ENCODE measurements at places on chromosomes 5 and 9. TPM values are rescaled to one million over a fixed set of nuclear protein-coding genes. Genes with fewer than 3 reads are reported as not detected.

NRARP gene
- total RNA-seq = 171 TPM

DNA sequence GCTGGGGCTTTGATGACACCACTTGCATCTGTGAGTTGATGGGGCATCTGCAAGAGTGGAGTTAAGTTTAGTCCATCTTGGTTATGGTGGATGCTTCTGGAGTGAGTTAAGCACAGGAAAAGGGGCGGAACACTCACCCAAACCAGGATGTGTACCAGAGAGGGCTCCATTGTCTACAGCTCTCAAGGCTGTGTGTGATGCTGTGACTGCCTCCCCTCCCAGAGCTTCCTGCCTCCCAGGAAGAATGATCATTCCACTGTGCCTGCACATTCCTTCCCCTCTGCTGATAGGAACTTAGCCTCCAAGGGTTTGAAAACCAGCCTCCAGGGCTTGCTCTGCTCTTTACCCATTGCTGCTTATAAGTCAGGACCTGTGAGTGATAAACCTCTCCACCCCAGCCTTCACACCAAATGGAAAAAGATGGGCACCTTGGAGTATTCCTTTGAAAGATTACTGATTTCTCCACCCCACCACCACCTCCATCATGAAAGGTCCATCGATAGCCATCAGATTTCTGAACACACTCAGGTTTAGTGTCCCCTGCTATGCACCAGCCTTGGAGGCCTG, 160.1 kb upstream of the SPRY4 start:
- no peak for DNase-seq

GRCh38 chr5:105982526-105982925, 1688.2 kb downstream of the EFNA5 start:
- no peak for DNase-seq

GRCh38 chr9:135898634-135899407, 8.5 kb downstream of the CAMSAP1 start:
- no peak for DNase-seq

GRCh38 chr9:76086539-76086938, 196.1 kb downstream of the PCSK5 start:
- DNase-seq = no peak

DNA sequence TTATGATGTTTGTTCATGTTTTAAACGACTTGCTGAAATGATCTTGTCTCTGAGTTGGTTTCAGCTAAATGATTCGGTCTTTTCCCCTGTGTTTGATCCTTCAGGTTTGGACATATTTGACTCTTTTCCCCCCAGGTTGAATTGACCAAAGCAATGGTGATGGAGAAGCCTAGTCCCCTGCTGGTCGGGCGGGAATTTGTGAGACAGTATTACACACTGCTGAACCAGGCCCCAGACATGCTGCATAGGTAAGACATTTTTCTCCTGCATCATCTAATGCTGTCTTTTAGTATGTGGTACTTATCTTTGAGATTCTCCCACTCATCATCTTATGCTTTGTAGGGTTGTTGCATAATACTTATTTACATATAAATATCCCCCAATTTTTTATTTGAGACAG, 14.7 kb downstream of the G3BP1 start:
- DNase-seq = no peak

DNA sequence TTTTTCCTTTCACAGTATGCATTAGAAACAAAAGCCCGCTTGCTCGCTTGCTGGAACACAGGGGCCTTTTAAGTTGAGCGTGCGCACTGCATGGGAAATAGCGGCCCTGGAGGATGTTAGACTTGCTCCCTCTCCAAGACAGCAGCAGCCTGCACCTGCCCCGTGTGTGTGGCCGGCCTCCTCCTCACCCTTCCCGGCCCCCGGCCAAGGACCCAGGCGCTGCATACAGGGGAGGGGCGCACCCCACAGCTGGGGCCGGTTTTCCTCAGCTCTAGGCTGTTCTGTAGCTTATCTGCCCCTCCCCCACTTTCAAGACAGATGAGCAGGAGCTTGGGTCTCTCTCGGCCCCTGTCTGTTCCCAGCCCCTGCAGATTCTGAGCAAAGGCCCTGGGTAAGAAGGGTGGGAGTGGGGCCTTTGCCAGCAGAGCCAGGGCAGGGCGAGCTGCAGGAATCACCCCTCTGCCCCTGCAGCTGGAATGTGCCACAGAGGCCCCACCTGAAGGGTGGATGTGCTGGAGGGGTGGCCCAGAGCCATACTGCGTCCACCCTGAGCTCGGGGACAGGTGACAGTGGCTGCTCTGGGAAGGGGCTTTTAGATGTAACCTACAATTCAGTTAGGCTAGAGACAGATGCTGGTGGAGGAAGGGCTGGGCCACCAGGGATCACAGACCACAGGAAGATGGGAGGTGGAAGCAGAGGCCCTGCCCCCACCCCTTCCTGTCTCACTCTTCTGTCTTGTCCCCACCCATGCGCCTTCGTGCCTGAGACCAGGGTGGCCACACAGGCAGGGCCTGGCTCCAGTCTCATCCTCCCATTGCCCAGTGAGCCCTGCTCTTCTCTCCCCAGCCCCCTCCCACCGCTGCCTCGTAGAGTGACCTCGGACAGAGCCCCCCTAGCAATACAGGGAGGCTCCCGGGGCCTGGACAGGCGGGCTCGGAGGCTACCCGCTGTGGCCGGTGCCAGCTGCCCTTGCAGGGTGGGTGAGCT, 132.4 kb downstream of the DAB2IP start:
- no peak for DNase-seq

C9orf153 gene
- not detected for total RNA-seq

DNA sequence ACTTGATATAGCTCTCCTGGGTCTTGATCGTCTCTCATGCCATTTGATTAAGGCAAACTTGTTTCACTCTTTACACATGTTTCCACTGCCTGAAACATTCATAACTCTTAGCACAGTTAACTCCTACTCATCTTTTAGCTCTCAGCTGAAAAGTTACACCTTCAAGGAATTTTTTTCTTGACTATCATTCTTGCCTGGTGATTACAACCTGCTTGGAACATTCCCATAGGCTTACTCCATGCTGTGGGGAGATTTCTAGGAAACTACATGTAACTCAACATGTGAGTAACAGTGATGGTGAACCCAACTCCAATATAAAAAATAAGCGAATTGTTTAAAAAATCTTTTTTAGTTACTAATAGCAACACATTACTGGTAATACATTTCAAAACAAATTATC, 224.1 kb upstream of the MPDZ start:
- DNase-seq = no peak

IFNA21 gene
- not detected for total RNA-seq

GRCh38 chr5:79697222-79698170, 7.9 kb downstream of the CMYA5 start:
- DNase-seq = no peak

SLC31A2 gene
- total RNA-seq = 23.7 TPM

DNA sequence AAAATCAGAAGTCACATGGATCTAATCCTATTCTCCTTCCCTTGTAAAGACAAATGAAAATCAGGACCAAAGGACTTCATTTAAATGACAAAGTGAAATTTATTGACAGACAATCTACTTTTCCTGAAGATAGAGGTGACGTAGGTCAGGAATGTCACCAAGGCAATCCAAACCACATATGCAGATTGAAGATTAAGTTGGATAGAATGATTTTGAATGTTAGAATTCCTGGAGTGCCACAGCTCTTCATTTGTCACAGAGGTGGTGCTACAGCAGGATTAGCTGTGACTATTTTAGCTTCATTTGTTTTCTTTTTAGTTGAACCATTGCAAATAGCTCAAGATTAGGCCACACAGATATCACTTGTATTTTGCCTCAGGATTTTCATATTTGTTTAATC, 736.0 kb upstream of the ARRDC3 start:
- no peak for DNase-seq

DNA sequence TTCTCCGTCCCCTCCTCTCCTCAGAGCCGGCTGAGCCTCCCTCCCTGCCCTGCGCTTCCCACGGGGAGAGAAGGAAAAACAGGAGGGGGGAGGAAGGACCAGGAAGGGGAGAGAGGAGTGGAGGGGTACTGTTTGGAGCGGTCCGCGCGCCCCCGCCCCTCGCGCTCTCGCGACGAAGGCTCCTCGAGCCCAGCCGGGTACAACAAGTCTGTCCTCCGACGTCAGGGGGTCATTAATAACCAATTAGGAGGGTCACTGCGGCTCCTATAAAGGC, 480 bp upstream of the PRDM12 start:
- DNase-seq = no peak

Data from mucosa of descending colon (tissue), 3 donors.